ENCODE measurements at places on chromosomes 7 and 10.
A peak's percentile ranks its signal among the peaks of the same experiment; 100 is the strongest.

DNA sequence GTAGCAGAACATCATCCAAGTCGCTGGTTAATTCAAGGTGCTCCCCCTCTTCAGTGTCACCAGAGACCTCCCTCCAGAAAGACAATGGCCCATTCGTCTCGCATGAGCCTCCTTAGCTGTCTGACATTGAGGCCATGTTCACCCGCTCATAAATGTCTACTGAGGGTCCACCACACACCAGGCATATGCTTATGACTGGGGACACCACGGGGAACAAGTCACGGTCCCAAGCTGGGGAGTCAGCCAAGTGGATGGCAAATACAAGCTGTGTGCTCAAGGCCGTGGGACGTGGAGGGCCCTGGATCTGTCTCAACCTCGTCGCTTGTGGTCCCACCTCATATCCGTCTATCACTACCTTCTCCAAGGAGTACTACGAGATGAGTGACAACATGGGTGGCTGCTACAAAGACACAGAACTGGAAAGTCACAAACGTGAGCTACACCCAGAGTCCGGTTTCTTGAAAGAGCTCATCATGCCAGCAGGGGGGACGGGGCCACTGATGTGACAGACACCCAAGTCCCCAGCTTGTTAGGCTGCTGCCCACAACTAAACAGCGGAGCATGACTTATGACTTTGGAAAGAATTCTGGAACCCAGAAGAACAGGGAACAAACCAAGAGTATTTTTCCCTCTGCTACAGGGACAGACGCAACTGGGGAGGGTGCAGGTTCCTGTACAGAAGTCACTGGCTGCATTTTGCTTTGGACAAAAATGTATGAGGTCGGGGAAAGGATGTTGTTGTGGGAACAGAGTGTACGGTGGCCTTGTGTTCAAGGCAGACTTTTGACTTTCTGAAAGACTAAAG, 189.6 kb downstream of the COBL start:
- DNase-seq, result no peak

DNA sequence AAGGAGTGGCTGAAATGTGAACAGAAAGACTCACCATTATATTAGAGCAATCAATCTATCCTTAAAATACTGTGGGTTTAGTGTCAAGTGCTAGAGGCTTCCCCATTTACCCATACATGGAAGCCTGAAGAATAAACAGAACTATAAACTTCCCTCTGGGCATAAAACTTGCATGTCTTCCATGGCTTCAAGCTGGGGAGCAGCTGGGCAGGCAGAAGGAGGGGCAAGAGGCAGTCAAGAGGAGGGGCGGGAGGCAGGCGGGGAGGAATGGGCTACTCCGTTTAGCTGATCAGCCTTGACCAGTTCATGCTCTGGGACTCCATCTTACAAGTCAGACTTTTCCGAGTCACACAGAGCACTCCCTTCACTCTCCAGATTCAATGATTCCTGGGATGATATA, 3.5 kb upstream of the PRSS1 start:
- DNase-seq, result no peak

DNA sequence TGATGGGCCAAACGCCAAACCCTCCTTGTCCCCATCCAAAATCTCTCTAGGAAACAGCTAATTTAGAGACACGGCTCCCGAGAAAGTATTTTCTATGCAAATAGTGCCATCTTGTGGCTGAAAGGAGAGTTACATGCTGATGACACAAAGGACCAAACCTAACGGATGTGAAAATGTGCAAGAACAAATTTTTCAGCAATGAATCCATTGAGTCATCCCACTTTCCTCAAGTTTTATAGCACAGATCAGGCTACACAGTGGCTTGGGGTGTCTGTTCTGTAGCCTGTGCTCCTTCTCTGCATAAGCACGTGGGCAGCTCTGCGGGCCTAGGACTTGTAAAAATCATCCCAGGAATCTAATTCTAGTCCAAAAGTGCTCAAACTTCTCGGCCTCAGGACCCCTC, 154.8 kb upstream of the PRR15 start:
- DNase-seq, result peak; percentile 67

GRCh38 chr10:127756264-127756663, 19.3 kb downstream of the FOXI2 start:
- no peak for DNase-seq

DNA sequence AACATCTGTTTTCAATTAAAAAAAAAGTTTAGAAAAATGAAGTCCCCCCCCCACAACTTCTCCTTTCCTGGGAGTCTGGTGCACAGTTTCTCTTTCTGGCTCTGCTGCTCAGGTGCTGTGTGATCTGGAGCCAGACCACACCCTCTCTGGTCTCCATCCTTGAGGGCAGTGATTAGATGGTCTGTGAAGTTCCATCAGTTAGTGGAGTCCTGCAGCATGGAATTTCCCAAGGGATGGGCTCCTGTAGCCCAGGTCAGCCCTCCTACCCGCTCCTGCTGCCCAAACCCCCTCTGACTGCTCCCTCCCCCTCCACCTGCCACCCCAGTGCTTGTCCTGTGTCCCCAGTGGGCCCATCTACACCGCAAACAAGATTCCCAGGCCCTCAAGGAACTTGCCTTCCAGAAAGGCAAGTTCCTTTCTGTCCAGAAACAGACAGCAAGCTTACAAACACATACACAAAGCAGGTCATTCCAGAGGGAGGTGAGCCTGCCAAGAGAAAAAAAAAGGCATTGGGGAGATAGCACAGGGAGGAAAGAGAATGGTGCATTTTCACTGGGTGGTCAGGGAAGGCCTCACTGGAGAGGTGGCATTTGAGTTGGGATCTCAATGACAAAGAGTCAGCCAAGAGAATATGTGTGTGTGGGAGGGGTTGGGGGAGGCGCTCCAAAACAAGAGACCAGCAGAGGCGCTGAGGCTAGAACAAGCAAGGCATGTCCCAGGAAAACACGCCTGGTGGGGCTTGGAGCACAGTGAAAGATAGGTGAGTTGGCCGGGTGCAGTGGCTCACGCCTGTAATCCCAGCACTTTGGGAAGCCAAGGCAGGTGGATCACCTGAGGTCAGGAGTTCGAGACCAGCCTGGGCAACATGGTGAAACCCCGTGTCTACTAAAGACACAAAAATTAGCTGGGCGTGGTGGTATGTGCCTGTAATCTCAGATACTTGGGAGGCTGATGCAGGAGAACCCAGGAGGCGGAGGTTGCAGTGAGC, 49.5 kb upstream of the SLC29A3 start:
- peak; percentile 54 for DNase-seq

GRCh38 chr7:69062020-69062765, 536.1 kb upstream of the AUTS2 start:
- no peak for DNase-seq

DNA sequence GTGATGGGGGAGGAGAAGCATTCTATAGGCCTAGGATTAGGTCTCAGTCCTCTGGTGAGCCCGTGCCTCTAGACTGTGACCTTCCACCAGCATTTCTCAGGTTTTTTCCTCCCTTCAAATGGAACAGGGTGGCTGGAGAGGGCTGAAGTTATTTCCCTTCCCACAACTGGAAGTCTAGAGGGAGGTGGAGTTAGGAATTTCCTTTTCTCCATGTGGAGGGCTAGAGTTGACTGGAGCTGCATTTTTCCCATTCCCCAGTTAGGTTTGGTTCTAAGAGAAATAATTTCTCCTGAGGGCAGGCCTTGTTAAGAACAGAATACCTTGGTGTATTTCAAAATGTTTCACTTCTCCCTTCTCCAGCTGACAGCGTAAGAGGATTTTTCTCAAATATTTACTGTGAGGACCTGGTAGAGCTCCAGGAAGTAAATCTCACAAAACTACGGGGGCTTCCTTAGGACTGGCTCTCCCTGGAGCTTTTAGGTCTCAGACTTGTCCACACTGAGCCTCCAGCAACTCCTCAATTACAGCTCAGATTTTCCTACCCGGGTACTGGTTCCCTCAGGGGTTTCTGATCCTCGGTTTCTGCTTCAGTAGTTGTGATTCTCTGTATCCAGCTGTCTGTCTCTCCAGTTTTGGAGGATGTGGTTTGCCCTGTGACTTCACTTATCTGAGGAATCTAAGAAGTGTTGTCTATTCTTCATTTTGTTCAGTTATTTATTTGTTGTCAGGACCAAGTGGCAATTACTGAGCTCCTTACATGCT, 6.0 kb upstream of the REEP3 start:
- DNase-seq, result no peak

DNA sequence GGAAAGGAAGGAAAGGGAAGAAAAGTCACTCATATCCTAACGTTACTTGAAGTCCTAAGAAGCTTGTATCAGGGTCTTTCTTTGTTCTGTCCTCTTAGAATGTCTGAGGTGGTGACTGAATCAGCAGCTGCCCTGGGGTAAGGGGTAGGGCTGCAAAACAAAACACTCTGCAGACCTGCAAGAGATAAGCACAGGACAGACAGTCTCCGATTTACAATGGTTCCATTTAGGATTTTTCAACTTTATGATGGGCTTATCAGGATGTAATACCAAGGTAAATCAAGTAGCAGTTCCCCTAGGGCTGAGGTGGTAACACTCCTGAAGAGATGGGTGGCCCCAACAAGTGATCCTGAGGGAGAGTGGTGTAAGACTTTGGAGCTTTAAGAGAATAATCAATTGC, 16.5 kb downstream of the KDM7A start:
- no peak for DNase-seq

DNA sequence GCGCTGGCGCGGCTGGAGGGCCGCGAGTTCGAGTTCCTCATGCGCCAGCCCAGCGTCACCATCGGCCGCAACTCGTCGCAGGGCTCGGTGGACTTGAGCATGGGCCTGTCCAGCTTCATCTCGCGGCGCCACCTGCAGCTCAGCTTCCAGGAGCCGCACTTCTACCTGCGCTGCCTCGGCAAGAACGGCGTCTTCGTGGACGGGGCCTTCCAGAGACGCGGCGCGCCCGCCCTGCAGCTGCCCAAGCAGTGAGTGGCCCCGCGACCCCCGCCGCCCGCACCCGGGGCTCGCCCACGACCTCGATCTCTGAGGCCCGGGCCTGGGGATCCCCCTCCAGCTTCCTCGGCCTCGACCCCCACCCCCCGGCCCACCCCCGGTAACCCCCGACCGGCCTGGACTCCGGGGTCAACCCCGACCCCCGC, 537 bp downstream of the FOXK1 start:
- peak; percentile 49 for DNase-seq

DNA sequence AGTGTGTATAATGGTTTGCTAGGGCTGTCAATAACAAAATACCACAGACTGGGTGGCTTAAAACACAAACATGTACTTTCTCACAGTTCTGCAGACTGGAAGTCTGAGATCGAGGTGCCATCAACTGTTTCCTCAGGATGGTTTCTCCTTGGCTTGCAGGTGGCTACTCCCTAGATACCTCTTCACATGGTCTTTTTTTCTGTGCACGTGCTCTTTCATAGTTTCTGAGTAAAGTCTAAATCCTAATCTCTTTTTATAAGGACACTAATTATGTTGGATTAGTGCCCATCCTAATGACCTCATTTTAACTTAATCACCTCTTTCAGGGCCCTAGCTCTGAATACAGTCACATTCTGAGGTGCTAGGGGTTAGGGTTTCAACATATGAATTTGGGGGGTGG, 65.9 kb downstream of the AMPH start:
- no peak for DNase-seq

GRCh38 chr10:32943854-32944661, 14.0 kb downstream of the ITGB1 start:
- DNase-seq, result no peak

DNA sequence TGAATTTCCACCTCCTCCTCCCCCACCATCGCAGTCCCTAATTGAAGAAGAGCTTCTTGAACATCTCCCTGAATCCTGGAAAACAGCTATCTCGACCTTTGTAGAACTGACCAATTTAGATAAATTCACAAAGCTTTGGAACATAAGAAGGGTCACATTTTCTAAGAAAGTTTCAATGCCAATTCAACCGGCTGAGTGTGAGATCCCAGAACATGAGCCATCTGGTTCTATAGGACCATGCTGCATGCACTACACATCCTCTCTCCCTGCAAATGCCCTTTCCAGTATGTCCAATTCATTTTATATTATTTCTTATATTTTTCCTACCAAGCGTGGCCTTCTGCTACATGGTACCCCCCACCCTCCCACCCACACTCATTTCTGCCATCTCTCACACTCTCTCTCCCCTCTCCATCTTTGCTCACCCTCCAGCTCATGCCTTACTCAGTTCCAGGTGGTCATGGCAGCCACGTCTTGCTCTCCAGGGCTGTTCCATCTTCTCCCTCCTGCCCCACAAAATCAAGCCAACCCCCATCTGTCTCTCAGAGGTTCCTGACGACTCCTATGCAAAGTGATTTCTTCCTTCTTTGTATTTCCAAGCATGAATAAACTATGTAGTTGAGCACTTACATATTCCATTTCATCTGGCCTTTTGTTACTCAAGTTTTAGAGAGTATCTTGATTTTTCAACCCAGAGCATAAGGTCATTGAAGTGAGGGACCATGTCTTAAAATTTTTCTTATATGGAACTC, 19.3 kb downstream of the FRMD4A start:
- DNase-seq, result no peak

DNA sequence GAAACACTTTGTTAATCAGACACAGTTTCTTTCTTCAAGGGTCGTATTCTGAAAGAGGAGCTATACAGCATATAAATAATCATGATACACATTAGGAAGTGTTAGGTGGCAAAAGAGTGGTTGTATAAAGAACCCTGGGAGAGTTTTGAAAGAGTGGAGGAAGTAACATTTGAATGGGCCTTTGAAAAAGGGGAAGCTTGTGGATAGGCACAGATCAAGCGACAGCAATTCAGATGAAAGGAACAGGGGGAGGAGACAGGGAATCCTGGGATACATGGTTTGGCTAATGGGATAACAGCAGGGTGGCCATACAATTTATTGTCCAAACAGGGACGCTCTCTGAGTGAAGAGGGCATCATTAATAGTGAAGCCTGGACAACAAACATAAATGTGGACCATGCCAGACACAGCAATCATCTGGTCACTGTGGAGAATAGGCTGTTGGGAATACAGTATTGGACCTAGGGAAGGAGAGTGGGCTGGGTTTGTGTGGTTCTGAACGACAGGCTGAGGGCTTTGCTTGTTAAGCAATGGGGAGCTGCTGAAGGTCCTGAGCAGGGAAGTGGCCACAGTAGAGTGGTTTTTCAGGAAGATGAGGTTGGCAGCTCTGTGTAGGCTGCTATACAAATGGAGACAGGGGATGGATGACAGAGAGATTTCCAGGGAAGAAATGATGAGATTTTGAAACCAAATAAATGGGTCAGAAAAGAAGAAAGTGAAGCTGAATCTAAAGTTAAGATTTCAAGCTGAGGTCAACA, 75.9 kb downstream of the ICA1 start:
- DNase-seq, result no peak

GRCh38 chr7:155454183-155455112, 3.5 kb upstream of the EN2 start:
- no peak for DNase-seq

- DNase-seq, result no peak
Measured at GRCh38 chr10:121155742-121156474, 304.7 kb downstream of the WDR11 start.

DNA sequence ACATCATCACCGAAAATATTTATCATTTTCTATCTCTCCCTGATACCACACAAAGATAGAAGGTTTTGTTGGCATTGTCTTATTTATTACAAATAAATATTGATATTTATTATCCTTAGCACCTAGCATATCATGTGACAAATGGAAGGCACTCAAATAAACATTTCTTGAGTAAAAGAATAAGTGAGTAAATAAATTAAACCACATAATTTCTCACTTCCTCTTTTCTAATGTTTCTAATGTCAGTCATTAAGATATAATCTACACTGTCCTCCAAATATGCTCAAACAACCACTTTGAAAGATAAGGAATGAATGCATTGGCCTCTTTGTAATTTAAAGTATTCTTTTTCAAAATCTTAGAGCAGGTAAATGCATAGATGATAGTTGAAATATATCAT, 1027.8 kb upstream of the LRRTM3 start:
- DNase-seq, result no peak

All from nephron progenitor cell (in vitro differentiated cells).